Neuronal stem cell (in vitro differentiated cells): ENCODE measurements at places on chromosomes 2 and 18.

DNA sequence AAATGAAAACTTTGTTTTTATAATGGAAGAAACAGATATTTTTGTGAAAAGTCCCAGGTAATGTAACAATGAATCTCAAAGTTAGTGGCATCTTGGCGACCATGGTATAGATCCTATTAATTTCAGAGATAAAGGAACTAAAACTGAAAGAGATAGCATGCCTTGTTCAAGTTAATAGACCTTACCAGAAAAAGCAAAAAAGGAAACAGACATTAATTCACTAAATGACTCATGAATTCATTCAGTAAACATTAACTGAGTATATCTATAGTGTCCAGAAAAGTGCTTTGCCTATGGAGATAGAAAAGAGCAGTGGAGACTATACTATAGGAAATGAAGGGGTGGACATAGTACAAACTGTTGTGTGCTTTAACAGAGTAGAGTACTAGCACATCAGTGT is 763.3 kb downstream of the TRIB2 start:
- DNase-seq, result no peak

GRCh38 chr2:37869771-37870170 is 55.3 kb upstream of the RMDN2 start:
- no peak for DNase-seq

GRCh38 chr2:154408786-154409185 is 289.7 kb upstream of the KCNJ3 start:
- DNase-seq, result no peak

- no peak for DNase-seq
These were observed 247.8 kb downstream of the TXNL1 start for GRCh38 chr18:56390626-56391025.

DNA sequence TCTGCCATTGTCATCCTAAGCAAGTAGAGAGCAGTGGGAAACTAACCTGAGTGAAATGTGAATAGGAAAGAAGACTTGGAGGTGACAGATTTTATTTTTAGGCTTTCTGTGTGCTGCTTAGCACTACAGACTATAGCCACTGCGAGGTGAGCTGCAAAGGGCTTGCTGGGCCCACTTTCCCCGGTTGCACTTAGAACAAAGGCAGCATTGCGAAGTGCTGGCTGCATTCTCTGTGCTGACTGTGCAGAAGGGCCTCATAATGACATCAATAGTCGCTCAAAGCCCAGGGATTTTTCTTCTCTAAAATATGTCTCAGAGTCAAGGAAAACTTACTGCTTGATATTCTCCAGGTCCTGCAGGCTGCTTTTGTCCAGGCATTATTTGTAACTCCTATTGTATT is 592.1 kb downstream of the TDRD15 start:
- peak; percentile 51 for DNase-seq

DNA sequence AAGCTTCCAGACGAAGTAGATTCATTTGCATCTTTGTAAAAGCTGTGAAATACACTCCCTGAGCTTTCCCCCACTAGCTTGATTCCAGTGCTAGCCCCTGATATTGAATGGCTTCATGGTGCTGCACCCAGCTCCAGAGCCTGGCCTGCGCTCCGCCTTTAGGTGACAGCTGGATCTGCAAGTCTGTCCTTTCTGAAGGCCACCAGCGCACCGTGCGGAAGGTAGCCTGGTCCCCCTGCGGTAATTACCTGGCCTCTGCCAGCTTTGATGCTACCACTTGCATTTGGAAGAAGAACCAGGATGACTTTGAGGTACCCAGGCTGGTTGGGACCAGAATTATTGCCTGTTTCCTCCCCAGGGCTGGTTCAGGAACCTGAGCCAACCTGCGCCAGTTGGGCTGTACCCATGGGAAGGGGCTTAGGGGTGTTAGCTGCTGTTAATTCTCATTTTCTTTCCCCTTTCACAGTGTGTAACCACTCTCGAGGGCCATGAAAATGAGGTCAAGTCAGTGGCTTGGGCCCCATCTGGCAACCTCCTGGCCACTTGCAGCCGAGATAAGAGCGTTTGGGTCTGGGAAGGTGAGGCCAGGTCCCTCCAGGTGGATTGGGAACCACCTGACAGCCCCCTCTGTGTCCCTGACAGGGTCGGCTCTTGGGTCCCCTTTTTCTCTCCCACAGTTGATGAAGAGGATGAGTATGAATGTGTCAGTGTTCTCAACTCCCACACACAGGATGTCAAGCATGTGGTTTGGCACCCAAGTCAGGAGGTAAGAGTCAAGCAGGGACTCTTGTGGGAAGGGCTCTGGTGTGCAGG is 1.3 kb downstream of the CIAO1 start:
- no peak for DNase-seq
